AG08395 (cell line): ENCODE measurements at places on chromosomes 12 and 14.
A peak's percentile ranks its signal among the peaks of the same experiment; 100 is the strongest.

DNA sequence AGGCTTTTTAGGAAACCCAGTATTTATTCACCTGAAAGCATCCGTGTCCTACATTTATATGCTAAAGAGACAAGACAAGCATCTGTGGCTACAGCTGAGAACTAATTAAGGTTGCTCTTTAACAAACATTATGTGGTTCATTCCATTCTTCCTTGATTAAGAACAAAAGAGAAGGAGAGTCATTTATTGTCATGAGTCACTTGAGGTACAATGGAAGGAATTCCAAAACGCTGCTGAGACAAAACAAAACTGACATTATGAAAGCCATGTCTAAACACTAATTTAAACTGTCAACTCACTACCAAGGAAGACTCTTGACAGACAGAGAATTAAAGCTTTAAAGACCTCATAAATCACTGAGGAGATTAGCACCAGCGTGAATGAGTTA lies 214.4 kb downstream of the BMP4 start:
- no peak for DNase-seq

DNA sequence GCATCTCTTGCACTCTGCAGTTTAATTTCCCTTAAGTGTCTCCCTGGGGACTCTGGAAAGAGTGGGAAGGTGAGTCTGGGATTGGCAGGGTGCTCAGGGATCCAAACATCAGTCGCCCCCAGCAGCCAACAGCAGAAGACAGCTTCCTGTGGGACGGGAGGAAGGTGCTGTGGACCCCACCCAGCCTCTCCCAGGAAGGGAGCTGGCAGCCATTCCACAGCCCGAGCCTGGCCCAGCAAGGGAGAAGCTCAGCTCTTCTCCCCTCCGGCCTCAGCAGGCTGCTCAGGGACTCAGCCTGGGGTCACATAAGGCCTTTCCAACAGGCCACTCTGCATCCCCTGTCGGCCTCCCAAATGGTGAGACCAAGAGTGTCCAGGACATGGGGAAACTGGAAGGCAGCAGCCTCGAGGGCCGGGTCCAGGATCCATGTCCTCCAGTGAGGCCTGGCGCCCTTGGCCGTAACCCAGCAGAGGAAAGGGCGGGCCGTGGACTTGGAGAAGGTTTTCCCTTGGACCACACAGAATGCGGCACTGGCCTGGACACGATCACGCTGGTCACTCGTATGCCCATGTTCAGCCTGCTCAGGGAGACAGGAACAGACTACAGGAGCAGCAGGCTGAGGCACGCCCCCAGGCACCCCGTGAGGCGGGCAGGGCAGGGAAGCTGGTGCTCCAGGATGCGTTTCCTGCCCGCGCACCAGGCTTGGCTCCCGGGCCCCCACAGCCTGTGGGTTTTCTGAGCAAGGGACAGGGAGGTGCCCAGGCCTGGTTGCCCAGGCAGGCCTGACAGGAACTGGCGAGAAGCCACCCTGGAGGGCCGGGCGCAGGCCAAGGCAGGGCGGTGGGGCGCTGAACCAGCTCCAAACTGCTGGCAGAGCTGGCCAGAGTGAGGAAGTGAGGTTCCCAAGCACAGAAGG lies 3.5 kb downstream of the XRCC3 start:
- DNase-seq: peak; percentile 44

DNA sequence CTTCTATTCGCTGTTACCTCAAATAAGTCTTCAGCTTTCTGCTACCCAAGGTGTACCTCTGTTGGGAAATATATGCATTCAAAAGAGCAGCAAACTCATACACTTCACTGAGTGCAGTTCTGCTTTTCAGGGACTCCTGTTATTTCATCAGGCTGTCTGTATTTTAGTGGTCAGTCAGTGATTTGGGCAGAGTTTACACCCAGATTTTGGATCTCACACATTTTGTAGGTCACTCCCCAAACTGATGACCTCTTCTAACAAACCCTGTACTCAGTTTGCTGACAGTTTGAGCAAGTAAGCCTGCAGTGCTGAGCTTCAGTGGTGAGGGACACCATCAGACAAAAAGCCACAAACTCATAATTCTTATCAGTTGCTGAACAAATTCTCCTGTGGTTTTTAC lies 8.2 kb upstream of the WASHC4 start:
- no peak for DNase-seq

DNA sequence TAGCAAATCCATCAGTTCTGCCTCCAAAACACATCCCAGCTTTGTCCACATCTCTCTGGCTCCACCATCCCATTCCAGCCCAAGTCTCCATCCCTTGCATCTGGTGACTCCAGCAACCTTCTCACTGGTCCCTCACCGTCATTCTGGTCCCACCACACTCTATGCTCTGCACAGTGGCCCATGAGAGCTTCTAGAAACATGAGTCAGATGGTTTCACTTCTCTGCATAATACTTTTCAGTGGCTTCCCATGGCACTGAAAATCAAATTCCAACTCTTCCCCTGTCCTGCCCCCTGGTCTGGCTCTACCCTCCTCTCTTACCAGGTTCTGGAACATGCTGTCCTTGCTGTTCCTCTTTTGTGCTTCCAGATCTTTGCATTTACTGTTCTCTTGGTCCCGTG lies 17.2 kb upstream of the C12orf76 start:
- no peak for DNase-seq

- DNase-seq: no peak
Observed at GRCh38 chr12:50081096-50081808, 3.9 kb upstream of the SMARCD1 start.

- DNase-seq: no peak
Observed at GRCh38 chr12:51265024-51265423, 5.2 kb downstream of the SMAGP start.

GRCh38 chr12:95805864-95806671 lies 15.5 kb upstream of the NTN4 start:
- DNase-seq: peak; percentile 93

- no peak for DNase-seq
Observed at GRCh38 chr12:9992296-9992695, 6.6 kb downstream of the CLEC1B start.

DNA sequence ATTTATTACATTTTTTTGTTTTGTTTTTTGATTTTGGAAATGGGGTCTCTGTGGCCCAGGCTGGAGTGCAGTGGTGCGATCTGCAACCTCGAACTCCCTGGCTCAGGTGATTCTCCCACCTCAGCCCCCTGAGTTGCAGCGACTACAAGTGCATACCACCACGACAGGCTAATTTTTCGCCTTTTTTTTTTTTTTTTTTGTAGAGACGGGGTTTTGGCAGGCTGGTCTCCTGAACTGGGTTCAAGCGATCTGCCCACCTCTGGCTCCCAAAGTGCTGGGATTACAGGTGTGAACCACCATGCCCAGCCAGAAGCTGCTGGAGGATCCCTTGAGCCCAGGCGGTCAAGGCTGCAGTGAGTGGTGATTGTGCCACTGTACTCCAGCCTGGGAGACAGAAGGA lies 2.3 kb downstream of the MON2 start:
- DNase-seq: no peak

GRCh38 chr12:89950421-89950820 lies 241.8 kb upstream of the ATP2B1 start:
- no peak for DNase-seq

DNA sequence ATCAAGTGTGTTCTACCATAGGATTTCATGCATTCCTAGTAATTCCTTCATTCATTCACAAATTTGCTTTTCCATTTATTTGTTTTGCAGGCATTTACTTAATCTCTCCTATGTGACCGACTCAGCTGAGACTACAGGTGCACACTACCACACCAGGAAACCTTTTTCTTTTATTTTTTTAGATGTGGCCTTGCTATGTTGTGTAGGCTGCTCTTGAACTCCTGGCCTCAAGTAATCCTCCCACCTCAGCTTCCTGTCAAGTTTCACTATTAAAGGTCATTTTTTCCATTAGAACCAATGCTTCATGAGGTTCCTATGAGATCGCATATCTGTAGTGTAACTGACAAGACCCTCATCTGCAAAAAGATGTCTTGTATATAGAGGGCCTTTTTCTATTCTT lies 1218.7 kb downstream of the VRK1 start:
- no peak for DNase-seq

- peak; percentile 55 for DNase-seq
Observed at GRCh38 chr12:100234591-100235304, 32.1 kb downstream of the DEPDC4 start.
